CD4-positive, alpha-beta T cell treated with Interleukin-21 for 1 hour (primary cell): ENCODE measurements at places on chromosomes 16 and 17.

GRCh38 chr17:52170963-52171572, 12.6 kb upstream of the CA10 start:
- DNase-seq = no peak

- no peak for DNase-seq
Measured at GRCh38 chr17:81713004-81713555, 996 bp downstream of the SLC25A10 start.

GRCh38 chr16:72291121-72291520, 119.2 kb upstream of the PMFBP1 start:
- no peak for DNase-seq

GRCh38 chr17:50864747-50865059, 1.5 kb downstream of the TOB1 start:
- no peak for DNase-seq

- DNase-seq = no peak
Measured at GRCh38 chr16:56102183-56102686, 89.1 kb upstream of the GNAO1 start.

DNA sequence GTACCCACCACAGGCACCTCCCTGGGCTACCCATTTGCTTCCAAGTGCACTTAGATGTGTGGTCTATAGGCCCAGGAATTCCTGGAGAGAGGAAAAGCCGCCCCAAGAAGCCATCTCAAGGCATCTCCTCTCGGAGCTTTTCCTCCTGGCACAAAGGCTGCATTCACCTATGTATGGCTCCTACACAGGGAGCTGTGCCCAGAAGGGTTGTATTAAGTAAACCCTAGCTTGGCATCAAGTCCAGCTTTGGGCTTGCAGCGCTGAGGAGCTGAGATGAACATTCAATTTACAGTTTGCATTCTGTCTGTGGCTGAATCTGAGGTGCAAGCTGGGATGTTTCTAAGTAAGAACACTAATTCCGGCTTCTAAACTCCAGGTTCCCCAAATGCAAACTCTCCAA, 81.3 kb downstream of the CDYL2 start:
- no peak for DNase-seq

DNA sequence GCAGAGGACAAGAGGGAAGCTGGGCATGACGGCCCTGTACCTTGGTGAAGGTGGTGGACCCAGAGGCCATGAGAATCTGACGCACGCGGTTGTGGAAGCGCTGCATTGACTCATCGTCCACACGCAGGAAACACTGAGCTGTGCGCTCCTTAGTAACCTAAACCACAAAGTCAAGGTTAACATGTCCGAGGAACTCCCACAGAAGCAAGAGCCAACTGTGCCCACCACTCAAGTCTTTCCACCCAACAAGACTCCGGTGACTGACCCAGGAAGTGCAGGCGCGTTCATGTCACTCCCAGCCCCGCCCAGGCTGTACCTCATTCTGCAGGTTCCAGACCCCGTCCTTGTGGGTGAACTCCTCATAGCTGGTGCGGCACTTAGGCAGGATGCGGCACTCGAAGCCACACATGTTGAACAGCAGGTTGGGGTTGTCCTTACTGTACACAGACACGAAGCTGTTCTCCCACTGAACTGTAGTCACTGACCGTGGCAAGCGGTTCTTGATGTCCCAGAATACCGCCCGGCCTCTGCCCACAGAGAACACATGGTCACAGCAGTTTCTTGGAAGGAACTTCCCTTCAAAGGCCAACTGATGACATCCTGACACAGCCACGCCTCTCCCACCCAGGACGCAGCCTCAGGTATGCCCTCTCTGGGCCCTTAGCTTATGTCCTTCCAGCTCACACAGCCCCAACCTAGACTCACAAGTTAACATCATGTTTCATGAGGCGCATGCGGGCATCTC, 11.5 kb downstream of the PRPF8 start:
- peak; percentile 34 for DNase-seq

DNA sequence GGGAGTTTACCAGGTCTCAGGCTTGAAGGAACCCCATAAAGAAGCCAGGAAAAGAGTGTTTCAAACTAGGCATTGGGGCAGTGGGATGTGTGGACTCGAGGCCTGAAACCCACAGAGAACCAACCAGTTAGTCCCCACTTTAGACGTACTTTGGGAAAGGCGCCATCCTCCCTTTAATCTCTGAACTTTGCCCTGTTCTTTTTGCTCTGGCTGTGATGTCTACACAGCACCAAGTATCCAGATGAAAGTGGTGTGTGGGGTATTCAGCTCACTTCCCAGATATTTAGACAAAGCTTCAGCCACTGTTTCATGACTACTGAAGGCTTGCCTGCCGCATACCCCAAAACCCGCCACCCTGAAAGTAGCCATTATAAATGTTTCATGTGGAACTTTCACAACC, 116.9 kb upstream of the IRX5 start:
- DNase-seq = no peak

GRCh38 chr17:2814481-2815341, 18.5 kb downstream of the RAP1GAP2 start:
- peak; percentile 95 for DNase-seq

DNA sequence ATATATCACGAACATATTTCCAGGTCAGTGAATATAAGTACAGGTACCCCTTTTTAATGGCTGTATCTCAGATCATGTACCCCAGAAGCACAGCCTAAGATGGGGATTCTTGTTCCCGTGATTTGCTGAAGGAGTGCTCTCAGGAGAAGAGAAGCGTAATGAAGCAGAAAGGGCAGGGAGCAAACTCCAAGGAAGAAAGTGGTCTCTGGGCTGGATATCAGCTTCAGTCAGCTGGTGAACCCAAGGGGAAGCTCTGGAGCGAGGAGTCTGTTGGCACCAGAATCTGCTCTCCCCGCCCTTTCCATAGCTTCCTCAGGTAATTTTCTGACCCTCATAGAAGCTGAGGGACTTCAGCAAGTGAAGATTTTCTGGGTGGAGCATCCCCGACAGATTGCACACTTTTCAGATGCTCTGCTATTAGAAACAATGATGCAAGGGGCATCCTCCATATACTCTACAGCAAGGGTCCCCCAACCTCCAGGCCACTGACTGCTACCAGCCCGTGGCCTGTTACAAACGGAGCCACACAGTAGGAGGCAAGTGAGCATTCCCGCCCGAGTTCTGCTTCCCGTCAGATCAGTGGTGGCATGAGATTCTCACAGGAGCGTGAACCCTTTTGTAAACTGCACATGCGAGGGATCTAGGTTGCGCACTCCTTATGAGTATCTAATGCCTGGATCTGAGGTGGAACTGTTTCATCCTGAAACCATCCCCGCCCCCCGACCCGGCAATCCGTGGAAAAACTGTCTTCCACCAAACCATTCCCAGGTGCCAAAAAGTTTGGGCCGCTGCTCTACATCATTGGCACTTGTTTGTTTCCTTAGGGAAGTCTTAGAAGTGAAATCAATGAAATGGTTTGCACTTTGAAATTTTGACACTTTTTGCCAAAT, 4.4 kb downstream of the FAHD1 start:
- DNase-seq = no peak

GRCh38 chr17:7612294-7612640, 2.4 kb downstream of the FXR2 start:
- DNase-seq = no peak

DNA sequence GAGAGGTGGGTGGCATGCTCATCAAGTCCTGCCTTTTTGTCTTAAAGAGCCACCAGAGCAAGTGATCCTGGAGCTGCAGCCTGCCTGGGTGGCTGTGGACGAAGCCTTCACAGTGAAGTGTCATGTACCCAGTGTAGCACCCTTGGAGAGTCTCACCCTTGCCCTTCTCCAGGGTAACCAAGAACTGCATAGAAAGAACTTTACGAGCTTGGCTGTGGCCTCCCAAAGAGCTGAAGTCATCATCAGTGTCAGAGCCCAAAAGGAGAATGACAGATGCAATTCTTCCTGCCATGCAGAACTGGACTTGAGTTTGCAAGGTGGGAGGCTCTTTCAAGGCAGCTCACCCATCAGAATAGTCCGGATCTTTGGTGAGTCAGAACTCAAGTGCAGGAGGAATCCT, 14.2 kb downstream of the CSH2 start:
- DNase-seq = no peak

DNA sequence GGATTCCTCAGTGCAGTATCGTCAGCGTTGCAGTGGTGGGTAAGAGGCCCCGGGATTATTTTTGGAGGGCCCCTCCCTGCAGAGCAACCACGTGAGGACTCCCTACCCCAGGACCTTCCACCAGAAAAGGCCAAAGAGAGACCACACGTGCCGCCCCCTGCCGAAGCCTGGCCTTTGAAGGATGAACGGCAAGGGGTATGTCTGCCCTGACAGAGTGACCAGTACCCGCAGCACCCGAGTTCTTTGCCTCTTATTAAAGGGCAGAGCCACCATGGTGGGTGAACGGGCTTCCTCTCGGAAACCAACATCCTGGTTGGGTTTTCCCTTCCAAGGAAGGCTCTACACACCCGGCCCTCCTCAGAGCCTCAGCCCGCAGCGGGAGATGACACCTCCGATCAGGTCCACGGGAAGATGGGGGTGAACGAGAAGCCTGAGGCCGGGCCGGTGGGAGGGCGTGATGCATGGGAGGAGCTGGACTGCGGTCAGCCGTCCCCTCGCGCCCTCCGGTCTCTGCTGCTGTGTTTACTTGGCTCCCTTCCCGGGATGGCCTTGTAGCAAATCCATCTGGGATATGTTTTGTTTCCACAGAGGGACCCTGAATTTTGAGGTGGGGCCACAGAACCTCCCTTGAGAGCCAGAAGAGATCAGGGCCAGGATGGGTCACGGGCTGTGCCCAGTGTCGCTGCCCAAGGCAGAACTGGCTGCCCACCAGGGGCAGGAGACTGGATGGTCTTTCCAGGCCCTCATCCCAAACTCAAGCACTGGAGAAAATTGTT, 49.1 kb downstream of the TBC1D16 start:
- no peak for DNase-seq

GRCh38 chr17:258045-258734, 76.7 kb upstream of the DOC2B start:
- no peak for DNase-seq

GRCh38 chr17:64984851-64985521, 65.7 kb upstream of the LRRC37A3 start:
- DNase-seq = peak; percentile 88

DNA sequence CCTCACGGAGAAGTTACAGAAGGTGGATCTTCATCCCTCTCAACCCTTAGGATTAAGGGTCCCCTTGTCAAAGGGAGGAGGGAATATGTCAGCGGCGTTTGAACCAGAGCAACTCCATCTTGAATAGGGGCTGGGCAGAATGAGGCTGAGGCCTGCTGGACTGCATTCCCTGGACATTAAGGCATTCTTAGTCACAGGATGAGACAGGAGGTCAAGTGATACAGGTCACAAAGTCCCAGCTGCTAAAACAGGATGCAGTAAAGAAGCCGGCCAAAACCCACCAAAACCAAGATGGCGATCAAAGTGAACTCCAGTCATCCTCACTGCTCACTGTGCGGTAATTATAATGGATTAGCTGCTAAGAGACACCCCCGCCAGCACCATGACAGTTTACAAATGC, 36.7 kb downstream of the RBFOX3 start:
- no peak for DNase-seq

DNA sequence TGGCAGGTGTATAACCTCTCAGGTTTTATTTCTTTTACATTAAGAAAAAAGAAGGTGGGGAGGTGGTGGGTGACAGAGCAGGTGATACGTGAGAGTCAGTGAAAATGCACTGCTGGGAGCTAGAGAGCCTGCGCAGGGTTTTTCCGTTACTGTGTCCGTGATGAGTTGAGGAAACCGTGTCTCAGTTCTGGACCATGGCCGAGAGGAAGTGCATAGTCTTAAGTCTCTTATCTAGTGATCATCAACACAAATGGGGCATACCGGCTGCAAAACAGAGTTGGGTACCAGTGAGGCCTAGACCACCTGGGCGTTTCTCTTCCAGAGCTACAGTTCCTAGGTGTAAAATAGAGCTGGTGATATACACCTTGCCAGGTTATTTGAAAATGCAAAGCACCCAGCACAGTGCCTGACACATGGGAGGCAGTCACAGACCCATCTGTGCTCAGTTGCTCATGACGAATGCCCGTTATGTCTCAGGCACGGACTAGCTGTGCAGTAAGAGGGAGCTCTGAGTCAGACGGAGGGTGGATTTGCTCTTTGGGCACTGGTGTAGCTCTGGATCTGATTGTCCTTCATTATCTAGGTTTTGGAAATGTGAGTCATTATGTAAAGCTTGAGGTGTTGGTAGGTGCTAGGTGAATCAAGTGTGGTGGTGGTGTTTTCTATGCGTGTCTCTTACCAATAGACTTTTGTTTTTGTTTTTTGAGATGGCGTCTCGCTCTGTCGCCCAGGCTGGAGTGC, 60.9 kb downstream of the RPTOR start:
- peak; percentile 14 for DNase-seq

- DNase-seq = peak; percentile 79
Measured at GRCh38 chr17:68296217-68297191, 5.2 kb downstream of the ARSG start.

GRCh38 chr17:49229076-49229804, 1.3 kb downstream of the PHOSPHO1 start:
- no peak for DNase-seq

DNA sequence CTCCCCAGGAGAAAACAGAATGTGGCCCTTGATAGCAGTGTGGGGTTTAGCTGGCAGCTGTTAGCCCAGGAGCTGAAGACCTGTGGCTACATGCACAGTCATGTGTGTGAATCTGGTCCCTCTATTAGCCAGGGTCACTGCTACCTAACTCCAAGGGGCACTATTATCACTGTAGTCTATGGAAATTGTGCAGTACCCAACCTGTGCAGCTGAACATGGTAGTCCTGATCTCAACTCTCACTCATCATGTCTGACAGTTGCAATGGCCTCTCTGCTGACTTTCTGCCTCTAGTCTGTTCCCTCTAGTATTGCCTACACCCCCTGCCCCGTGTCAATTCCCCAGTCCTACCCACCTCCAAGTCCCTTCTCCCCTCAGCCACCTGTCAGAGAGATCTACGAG, 67.4 kb downstream of the RAB11FIP4 start:
- no peak for DNase-seq

- DNase-seq = no peak
Measured at GRCh38 chr16:4018391-4018790, 97.9 kb downstream of the ADCY9 start.

- DNase-seq = no peak
Measured at GRCh38 chr16:50015631-50016030, 9.4 kb upstream of the CNEP1R1 start.

DNA sequence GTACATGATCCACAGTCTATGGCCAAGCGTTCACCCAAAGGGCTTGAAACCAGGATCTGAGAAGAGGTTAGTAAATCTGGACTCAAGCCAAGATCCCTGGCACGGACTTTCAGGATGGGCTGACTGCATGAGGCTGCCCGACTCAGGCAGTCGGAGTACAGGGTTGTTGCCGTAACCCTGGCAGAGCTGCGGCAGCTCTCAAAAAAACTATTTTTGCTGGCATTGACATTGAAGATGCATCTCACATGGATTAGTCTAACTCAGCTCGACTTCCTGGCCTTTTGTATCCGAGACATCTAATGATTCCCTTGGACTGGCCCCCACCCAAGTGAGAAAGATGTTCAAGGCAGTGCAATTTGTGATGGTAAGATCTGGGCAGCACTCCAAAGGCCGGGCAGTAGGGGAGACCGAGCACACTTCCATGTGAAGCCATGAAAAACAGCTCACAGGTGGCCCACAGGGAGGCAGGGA, 6.2 kb downstream of the SLC47A1 start:
- no peak for DNase-seq
